Activated T-helper 1 cell treated with anti-CD3 and anti-CD28 coated beads, Interleukin-2, amount 50 U/mL, for 16 hours (primary cell): ENCODE measurements at places on chromosomes 4 and X.

- DNase-seq, result no peak
Measured at GRCh38 chr4:74635074-74635473, 159.2 kb downstream of the BTC start.

DNA sequence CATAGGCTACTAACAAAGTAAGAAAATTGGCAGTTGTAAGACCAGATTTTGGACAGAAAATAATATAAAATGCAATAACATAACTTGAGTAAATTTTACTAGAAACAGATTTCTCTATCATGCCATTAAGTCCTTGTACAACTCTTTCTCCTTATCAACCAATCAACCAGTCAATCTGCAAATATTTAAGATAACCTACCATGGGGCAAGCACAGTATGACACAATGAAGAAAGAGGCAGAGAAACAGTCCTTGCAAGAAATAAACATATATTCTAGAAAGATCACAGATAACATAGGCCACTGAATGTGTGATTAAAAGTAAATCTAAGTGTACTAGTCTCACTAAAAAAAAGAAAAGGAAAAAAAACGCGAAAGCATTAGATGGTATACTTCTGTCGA is 194.8 kb downstream of the PPP3CA start:
- DNase-seq, result no peak

GRCh38 chr4:107858158-107858742 is 33.5 kb downstream of the SGMS2 start:
- DNase-seq, result no peak

- DNase-seq, result no peak
Measured at GRCh38 chrX:14554131-14554715, 24.9 kb downstream of the GLRA2 start.

DNA sequence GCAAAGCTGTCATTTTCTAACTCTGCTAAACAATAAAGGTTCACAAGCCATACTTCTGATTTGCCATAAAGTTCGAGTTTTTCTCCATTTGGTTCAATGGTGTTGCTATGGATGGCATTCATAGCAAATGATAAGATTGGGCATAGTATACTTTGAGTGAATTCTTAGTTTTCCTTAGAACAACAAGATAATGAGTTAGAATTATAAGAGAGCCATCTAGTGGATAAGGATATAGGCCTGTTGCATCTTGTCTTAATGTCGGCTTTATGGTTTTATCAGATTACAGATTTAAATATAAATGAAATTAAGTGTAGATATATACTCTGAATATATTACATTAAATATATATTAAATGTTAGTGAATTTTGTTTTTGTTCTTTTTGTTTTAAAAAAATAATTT is 644.6 kb downstream of the IL1RAPL1 start:
- DNase-seq, result no peak

GRCh38 chr4:123956204-123956603 is 559.6 kb downstream of the SPRY1 start:
- no peak for DNase-seq

DNA sequence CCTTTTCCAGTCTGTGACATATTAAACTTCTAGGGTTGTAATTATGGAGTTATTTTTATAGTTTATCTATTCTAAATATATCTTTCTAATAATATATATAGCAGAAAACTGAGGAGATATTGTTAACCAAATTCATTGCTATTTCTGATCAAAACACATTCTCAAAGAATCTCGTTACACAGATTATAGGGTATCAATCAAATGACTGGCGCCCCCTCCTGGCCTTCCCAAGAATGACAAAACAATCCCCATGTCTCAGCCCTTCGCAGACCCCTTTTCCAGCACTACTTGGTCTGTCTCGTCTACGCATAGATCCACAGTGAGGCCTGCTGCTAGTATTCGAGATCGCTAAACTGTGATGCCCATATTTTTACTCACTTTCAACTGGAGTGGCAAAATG is 209.3 kb downstream of the GPC3 start:
- peak; percentile 2 for DNase-seq

- no peak for DNase-seq
Measured at GRCh38 chr4:3690551-3691152, 75.5 kb upstream of the ADRA2C start.

DNA sequence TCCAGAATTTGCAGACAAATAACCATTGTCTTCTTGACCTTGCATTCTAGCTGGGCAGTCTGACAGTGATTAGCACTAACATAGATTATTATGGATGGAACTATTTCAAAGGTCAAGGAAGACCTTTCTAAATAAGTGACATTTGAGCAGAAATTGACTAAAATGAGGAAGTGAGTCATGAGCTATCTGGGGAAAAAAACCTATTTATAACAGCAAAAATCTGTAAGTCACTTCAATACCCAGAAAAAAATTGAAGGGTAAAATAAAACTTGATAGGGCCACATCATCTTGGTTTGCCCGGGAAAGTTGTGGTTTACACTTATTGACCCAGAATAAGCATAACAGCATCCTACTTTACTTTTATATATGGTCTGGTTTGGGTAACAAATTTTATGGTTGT is 414.6 kb upstream of the HS3ST1 start:
- no peak for DNase-seq

- no peak for DNase-seq
Measured at GRCh38 chr4:98663226-98664006, 5.0 kb upstream of the TSPAN5 start.

- DNase-seq, result no peak
Measured at GRCh38 chr4:138561906-138562305, 319.8 kb upstream of the SLC7A11 start.

DNA sequence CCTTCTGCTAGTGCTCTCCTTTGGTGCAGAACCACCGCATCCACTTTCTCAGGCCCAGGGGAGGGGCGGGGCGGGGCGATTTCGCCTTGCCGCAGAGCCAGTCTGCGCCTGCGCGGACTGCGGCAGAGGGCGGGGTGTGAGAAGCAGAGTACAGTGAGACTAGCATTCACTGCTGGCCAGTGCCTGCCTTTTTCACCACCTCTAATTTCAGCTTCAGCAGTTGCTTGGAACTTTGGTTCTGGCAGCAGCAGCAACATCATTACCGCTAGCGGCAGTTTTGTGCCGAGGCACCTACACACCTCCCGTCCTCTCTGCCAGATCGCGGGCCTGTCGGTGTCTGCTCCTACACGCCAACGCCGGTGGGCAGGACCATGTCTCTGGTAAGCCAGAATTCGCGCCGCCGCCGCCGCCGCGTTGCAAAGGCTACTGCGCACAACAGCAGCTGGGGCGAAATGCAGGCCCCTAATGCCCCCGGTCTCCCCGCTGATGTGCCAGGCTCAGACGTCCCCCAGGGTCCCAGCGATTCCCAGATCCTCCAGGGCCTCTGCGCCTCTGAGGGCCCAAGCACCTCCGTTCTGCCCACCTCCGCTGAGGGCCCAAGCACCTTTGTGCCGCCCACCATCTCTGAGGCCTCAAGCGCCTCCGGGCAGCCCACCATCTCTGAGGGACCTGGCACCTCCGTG is at the start of gene MAGEE1:
TSS of gene MAGEE1 (plus strand) at position 151 of the 683 bp plus-strand sequence. CDS start at position 372, 221 bp downstream.
- peak; percentile 56 for DNase-seq

DNA sequence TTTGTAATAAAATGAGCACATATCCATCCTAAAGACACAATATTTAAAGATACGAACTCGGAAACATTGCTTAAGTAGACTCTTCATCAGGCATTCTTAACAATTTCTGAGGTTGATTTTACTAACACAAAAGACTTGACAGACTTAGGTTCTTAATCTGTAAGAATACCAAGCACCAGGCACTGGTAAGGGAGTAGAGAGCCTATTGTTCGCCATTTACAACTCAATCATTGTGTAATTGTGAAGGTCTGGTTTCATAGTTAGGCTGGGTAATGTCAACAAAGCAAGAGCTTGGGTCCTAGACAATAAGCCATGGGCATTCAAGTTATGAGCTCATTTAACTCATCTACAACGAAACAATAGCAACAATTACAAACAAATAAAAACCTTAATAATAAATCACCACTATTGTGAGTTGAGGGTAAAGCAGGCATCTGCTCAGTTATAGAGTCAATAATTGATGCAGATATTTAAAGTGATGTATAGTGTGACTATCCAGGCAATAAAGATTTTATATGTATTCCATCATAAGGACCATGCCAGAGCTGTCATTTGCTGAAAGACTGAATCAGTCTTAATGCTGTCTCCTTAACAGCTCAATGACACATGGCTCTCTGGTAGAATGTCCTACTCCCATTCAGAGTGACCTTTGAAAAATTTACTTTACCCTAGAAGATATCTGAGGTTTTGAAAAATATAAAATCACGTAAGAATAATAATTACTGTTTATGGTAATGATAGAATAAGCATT is 664.0 kb upstream of the PCDH7 start:
- DNase-seq, result no peak

DNA sequence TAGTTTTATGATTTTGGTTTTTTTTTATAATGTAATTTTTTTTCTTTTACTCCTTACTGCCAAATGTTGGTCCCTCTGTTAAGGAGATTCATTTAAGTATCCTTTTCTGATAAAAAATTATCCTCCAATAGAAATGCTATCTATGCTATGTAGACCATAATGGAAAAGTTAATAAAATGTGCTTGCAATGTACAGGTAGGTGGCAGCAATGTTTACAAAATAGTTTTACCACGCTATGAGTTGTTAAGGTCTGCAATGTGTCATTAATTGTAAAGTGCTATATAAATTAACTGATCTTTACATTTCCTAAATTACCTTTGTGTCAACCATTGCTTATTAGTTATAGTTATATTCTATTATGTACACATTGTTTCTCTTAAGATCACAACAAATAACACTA is 3.8 kb upstream of the CENPC start:
- no peak for DNase-seq
